BJ (cell line): ENCODE measurements at places on chromosomes 5 and 9.
A peak's percentile ranks its signal among the peaks of the same experiment; 100 is the strongest.

DNA sequence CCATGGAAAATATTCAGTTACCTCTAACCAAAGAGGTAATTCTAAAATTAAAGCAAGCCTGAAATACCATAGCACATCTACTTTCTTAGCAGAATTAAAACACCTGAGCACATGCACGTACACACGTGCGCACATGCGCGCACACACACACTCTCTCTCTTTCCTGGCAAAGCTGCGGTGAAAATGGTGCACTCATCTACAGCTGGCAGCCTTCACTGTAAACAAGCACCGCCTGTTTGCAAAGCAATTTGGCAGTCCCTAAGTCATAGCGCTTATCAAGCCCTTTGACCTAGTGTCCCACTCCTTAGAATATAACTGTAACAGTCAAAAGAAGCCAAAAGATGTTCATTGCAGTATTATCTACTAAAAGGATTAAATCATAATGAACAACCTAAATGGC is 278.7 kb downstream of the DENND1A start:
- DNase-seq: no peak

DNA sequence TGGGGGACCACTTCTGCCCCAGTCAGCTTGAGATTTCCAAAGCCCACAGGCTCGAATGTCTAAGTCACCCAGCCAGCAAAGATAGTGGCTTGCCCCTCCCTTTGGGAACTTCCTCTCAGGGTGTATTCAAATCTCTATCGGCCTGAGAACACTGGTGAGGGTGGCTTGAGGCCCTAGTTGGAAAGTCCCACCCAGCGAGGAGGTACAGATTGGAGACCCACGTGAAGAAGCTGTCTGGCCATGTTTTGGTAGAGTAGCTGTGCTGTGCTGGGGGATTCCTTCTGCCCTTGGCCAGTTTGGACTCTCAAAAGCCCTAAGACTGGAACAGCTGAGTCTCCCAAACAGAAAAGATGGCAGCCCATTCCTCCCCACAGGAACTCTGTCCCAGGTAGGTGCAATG is 172.7 kb upstream of the RIOK2 start:
- DNase-seq: no peak

GRCh38 chr5:53008751-53009150 is 19.6 kb downstream of the ITGA2 start:
- no peak for DNase-seq

DNA sequence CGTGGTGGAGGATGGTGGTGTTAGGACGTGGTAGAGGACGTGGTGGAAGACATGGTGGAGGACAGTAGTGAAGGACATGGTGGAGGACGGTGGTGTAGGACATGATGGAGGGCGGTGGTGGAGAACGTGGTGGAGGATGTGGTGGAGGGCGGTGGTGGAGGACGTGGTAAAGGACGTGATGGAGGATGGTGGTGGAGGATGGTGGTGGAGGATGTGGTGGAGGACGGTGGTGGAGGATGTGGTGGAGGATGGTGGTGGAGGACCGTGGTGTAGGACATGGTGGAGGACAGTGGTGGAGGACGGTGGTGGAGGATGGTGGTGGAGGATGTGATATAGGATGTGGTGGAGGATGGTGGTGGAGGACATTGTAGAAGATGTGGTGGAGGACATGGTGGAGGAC is 67.6 kb downstream of the S1PR3 start:
- DNase-seq: no peak

GRCh38 chr5:956941-957747 is 51.5 kb upstream of the NKD2 start:
- peak; percentile 77 for DNase-seq

DNA sequence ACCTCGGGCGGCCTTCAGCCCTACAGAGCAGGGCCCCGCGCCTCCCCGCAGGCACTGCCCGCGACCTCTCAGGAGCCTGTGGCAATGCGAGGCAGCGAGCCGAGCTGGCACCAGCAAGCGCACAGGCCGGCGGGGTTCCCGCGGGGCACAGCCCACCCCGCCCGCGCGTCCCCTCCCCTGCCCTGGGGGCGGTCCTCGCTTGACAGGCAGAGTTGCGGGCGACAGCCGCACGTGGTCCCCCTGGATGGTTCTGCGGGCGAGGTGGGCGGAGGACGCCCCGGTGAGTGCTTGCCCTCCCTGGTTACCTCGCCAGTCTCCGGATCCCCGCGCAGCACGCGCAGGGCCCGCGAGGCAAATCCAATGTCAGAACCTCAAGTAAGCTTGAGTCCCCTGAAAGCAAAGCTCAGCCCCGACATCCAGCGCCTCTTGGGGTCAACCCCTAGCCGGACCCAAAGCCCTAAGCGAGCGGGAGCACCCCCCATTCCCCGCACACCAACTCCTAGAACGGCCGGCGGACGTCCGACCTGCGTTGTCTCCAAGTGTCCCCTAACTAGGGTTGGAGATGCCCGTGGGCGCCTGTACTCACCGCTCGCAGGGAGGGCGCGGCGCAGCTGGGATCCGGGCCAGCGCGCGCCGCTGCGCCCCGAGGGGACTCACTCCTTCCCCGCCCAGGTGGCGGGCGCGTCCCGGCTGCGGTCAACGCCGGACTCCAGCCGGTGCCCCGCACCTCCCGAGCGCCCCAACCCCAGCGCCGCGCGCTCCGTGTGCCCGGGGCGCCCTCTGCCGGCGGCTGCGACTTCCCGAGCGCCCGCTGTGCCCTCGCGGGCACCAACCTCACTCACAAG is at the start of gene DRD1:
TSS of gene DRD1 (minus strand) at position 123 of the 845 bp plus-strand sequence. CDS start 1,083 bp downstream, outside the sequence.
- DNase-seq: no peak

- DNase-seq: peak; percentile 83
These were observed 106.5 kb upstream of the DMRT1 start for GRCh38 chr9:734831-735511.

- no peak for DNase-seq
These were observed 312.8 kb downstream of the NDUFS4 start for GRCh38 chr5:53873235-53873634.

GRCh38 chr5:178078197-178079010 is 34.9 kb upstream of the N4BP3 start:
- DNase-seq: peak; percentile 55

DNA sequence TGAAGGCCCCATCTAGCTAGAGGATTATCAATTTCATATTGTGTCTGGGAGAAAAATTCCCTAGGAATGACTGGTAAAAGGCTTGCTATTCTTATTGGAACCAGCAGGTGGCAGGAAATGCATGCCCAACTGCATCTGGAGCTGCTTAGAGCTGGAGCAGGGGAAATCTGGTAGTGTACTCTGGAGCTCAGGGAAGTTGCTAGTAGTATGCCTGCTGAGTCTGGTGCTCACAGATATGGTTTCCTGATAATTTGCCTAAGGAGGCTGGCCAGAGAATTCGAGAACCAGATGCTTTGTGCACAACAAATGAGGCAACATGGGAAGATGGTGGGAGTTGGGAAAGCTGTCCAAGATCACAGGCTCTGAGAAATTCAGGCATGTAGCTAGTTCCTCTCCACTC is 53.7 kb downstream of the G3BP1 start:
- DNase-seq: peak; percentile 13

DNA sequence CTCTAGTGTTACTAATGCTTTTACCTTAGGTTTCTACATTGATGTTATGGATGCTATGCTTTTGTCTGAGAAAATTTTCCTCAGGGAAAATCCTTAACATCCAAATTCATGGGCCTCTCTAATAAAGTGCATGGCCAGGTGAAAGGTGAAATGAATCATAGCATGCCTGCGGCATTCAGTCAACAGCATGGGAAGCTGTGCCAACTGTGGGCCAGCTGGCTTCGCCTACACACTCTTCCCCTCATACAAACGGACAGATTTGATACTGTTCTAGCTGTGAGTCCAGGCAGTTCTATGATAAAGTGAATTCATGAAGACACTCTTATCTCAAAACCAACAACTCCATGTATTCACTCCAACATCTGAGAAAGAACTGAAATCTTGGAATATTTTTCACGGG is 374.1 kb downstream of the PLK2 start:
- DNase-seq: no peak

GRCh38 chr5:150122158-150122510 is 33.5 kb downstream of the PDGFRB start:
- DNase-seq: no peak

GRCh38 chr5:9245071-9245470 is 300.8 kb downstream of the SEMA5A start:
- no peak for DNase-seq

- no peak for DNase-seq
These were observed 155.2 kb upstream of the PHYKPL start for GRCh38 chr5:178387856-178388190.

GRCh38 chr5:127089191-127089590 is 15.9 kb upstream of the C5orf63 start:
- no peak for DNase-seq

GRCh38 chr9:122263699-122264349 is 816 bp downstream of the RBM18 start:
- DNase-seq: no peak

GRCh38 chr5:41686191-41686590 is 175.8 kb upstream of the PLCXD3 start:
- DNase-seq: no peak

GRCh38 chr5:135069016-135069770 is 35.2 kb upstream of the PITX1 start:
- DNase-seq: no peak

DNA sequence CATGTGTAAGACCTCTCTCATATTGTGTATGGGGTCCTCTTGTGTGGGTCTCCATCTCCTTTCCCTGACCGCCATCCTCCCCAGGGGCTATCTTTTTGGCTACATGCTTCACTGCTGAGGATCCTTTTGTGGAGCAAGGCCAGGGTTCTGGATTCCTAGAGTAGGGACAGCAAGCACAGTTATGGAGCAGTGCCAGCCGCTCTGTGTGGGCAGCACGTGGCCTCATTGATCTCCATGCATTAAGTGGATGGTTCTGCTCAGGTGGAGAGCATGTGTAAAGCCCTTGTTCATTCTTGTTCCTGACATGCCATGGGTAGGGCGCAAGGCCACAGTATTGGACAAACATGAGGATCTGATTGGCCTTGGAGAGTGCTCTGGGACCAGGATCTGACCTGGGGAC is 8.9 kb downstream of the PHF2 start:
- no peak for DNase-seq

DNA sequence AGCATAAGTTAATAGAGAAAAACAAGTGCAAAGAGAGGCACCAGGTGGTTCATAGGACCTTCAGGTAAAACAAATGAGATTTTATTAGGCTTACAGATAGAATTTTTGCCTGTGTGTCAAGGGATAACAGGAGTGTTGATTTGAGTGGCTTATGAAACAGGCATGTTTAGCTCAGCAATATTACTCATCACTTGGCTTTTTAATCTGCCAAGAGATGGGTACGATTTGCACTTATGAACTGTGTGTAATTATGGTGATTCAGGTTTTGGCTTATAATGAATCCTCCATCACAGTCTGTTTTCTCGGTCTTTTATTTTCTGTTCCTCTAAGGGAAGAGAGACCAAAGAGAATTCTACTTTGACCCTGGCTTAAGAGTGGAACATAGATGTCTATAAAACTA is 199.3 kb downstream of the DMRTA1 start:
- no peak for DNase-seq

DNA sequence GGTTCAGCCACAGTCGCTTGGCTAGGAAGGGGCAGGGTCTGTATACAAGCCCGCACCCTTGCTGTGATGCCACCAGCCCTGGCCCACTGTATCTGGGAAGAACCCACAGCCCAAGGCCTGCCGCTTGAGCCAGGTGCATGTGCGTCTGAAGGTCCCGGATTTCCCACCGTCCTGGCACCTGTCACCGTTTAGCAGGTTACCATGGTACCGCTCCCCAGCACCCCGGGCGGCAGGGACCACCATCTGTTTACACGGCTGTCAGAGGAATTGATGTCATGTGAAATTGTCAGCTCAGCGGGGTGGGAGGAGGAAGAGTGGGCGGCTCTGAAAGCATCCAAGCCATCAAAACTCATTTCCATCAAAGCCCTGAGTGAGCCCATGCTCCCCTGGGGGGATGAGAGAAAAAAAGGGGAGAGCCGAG is 92.7 kb downstream of the HRH2 start:
- DNase-seq: no peak

- DNase-seq: no peak
These were observed 36.5 kb upstream of the GLDC start for GRCh38 chr9:6681957-6682501.

- peak; percentile 99 for DNase-seq
These were observed 15.3 kb downstream of the C9orf152 start for GRCh38 chr9:110192531-110193261.

DNA sequence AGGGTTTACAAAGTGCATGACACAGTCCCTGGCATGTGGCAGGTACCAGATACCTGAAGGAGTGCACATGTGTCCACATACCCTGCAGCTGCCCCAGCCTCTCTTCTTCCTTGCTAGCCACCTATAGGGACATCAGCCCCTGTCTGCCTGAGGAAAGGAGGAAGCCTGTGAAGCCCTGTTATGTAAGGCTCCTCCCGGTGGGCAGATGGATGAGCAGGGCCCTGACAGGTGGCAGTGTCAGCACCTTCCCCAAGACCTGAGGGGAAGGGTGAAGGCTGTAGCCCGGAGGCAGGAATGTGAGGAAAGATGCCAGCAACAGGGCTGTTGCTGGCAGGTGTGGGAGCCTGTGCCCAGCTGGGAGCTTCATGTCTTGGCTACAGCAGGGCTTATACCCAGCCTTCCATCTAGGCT is 21.7 kb downstream of the TCF7 start:
- no peak for DNase-seq

DNA sequence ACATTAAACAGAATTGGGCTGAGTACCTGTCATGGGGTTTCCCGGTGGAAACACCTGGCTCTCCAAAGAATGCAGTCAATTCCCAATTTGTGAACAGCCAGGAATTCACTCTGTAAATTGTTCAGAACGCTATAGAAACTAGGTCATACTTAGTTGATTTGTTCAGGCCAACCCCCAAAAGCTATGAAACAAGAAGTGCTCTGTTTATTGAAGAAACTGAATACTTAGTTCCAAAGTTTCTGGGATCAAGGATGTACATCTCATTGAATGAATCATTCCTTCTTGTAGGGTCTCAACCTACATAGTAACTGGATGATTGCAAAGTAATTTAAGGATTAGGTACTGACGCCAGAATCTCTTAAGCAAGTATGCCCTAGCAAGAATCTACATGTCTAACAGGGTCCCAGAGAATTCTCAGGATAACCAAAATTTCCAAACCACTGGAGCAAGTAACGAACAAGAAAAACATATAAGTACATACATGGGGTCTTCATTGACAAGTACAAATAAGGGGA is 659 bp upstream of the TUSC1 start:
- no peak for DNase-seq

- no peak for DNase-seq
These were observed 376.6 kb upstream of the TUSC1 start for GRCh38 chr9:26054600-26055520.

DNA sequence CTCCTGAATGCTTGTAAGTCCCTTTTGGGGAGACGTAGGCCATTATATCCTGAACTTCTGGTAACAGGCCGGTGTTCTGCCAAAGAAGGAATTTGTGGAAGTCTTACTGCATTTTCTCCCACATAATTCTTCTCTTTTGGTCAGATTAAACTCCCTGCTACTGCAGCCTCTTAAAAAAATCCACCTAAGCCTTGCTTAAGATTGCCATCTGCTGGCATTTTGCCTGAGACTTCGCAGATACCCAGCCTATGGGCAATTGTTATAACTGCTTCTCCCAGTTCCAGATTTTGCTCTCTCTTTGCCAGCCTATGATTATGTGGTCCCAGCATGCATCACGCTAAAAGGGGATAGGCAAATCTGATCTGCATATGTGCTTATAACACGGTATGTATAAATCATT is 391.6 kb upstream of the CHD1 start:
- no peak for DNase-seq
